ENCODE measurements at places on chromosomes 12 and 14.

GRCh38 chr12:65194949-65195348, 25.6 kb downstream of the LEMD3 start:
- no peak for DNase-seq

DNA sequence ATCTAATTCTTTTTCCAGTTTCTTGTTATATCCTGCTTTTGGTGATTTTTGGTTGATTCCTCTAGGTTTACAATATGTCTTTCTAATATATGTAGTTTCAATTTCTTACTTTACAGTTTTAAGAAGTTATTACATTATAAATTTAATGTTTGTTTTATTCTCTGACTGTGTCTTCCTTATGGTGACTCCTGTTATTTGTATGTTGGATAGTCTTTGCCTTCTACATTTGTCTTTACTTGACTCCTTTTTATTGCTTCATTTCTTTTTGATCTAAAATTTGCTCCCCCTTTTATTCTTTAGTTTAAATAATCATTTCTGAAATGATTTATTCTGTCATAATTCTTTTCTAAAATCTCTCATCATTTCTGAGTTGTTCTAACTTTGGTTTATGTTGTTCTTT, 125.8 kb downstream of the CCDC91 start:
- no peak for DNase-seq

DNA sequence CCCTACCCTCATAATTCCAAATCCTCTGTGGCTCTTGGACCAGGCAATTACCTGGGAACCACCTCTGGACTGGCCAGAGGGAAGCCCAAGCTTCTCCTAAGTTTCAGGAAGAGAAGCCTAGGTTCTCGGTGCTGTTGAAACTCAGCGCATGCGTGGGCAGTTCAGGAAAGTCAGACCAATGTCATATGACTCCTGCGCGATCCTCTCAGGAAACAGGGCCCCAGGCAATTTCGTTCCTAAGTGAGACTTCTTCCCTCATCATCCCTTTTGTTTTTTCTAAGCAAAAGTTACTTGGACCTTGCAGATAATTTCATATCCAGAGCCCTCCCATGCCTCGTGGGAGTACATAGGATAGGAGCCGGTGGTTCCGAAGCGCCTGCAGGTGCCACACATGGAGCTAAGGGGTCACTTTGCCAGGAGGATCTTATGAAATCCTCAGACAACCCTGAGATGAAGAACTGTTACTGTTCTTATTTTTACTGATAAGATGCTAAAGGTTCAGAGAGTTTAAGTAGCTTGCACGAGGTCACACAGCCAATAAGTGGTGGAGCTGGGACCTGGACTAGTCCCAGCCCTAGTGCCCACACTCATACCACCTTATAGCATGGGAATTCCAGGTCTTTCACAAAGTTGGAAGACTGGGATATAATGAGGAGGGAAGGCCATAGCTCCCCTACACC, 168.2 kb downstream of the ZFP36L1 start:
- no peak for DNase-seq

DNA sequence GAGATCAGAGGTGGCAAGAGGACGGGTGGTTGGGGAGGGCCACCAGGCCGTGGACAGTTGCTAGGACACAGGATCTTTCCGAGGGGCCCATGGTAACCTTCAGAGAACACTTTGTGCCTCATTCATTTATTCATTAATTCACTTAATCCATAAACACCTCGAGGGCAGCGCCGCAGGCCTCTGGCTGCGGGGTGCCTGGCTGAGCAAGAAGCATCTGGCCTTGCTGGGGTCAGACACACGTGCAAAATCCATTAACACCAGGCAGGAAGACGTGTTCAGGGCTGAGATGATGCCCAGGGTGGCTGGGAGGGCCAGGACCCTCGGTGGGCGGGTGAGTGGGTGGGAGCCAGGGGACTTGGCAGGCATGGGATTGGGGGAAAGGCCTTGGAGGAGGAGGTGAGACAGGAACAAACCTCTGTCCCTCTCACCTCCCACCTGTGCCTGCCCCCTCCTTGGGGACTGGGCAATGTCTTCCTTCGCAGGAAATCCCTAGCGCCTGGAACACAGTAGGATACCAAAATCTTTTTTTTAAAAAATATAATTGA, 6.6 kb upstream of the DLK1 start:
- DNase-seq, result no peak

DNA sequence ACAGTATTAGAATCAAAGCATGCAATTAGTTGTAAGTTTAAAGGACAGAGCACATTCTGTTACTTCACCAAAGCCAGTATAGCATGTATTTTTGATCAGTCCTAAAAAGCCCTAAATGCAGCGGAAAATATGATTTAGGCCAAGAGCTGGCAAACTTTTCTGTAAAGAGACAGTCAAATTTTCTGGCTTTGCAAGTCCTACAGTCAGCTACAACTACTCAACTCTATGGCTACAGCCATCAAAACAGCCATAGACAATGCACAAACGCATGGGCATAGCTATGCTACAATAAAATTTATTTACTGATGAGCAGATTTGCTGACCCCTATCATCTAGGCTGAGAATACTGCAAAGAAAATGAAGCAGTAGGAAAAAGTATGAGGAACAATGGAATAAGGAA, 52.9 kb downstream of the ATXN2 start:
- DNase-seq, result no peak
